ENCODE measurements at places on chromosomes 11 and 22.

- DNase-seq = no peak
Measured at GRCh38 chr11:17810746-17811145, 76.2 kb downstream of the KCNC1 start.

DNA sequence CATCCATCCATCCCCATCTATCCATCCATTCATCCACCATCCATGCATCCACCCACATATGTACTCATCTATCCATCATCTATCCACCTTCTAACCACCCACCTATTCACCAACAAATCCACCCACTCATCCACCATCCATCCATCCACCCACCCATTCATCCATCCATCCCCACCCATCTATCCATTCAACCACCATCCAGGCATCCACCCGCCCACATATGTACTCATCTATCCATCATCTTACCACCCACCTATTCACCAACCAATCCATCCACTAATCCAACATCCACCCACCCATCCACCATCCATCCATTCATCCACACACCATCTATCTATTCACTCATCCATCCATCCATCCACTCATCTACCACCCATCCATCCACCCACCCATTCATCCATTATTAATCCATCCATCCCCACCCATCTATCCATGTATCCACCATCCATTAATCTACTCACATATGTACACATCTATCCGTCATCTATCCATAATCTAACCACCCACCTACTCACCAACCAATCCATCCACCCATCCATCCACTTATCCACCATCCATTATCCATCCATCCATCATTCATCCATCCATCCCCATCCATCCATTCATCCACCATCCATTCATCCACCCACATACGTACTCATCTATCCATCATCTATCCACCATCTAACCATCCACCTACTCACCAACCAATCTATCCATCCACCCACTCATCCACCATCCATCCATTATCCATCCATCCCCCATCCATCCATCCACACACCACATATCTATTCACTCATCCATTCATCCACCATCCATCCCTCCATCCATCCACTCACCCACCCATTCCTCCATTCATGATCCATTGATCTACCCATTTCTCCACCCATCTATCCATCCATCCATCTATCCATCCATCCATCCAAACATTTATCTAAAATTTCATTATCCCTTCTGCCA is 940.0 kb downstream of the BRD1 start:
- DNase-seq = no peak

DNA sequence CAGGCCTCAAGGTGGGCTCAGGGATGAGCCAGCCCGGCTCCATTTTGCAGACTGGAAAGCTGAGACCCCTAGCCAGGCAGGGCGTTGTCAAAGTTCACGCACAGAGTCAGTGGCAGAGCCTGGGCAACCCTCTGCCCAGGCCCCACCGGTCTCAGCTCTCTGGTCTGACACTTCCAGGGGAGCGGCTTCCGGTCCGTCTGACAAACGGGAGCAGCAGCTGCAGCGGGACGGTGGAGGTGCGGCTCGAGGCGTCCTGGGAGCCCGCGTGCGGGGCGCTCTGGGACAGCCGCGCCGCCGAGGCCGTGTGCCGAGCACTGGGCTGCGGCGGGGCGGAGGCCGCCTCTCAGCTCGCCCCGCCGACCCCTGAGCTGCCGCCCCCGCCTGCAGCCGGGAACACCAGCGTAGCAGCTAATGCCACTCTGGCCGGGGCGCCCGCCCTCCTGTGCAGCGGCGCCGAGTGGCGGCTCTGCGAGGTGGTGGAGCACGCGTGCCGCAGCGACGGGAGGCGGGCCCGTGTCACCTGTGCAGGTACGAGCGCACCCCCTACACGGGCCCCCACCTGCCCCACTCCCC is 36.0 kb downstream of the CD6 start:
- no peak for DNase-seq

DNA sequence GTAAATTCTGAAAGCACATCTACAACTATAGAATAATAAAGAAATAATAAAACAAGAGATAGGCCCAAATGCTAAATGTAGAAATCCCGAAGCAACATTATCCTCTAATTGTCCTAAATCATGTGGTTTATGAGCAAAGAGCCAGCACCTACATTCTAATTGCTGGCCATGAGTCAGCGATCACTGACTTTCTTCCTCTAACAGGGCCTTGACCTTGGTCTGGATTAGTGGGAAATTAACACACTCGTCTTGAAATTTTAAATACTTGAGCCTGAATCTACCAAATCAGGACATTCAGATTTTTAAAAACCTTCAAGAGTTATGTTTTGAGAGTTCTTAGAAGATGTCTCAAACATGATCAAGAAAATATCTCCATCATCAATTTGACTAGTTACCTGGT is 727.6 kb downstream of the METTL15 start:
- no peak for DNase-seq

GRCh38 chr11:8779107-8779506 is 96.5 kb downstream of the RPL27A start:
- DNase-seq = no peak

- DNase-seq = no peak
Measured at GRCh38 chr11:70173018-70173417, 30.1 kb upstream of the FADD start.

DNA sequence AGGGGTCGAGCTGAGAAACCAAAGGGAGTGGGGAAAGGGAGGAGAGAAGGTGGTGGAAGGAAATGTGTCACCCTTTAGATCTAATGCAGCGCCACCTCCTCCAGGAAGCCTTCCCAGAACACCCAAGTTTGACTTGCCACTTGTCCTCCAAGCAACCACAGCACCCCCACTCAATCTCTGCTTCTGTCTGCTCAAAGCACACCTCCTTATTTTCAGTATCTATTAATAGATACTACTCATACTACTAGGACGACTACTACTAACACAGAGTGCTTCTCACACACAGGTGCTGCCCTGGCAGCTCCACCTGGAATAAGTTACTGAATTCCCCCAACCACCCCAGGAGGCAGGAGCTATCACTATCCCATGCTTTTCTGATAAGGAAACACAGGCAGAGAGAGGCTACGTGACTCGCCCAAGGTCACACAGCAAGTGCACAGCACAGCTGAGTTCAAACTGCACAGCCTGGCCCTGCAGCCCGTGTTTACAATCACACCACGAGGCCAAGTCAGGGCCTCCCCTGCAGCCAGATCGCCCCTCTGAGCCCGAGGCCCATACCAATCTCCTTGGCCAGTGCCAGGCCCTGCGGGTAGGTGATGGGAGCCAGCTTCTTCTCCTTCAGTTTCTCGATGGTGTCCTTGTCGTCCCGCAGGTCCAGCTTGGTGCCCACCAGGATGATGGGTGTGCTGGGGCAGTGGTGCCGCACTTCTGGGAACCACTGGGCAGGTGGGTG is 13.2 kb downstream of the RAC2 start:
- DNase-seq = peak; percentile 72

- DNase-seq = no peak
Measured at GRCh38 chr11:64865286-64866172, 12.9 kb downstream of the EHD1 start.

GRCh38 chr11:92396133-92396532 is 171.5 kb downstream of the FAT3 start:
- DNase-seq = no peak

- no peak for DNase-seq
Measured at GRCh38 chr22:42324990-42325710, 54.7 kb upstream of the TCF20 start.

GRCh38 chr11:122797651-122798050 is 40.6 kb upstream of the CRTAM start:
- DNase-seq = no peak

Data from activated CD4-positive, alpha-beta T cell treated with anti-CD3 and anti-CD28 coated beads for 24 hours (primary cell).